ENCODE measurements at places on chromosomes 2 and 18.

GRCh38 chr2:236678307-236678975 lies 108.8 kb downstream of the ACKR3 start:
- H3K4me1 ChIP-seq = no peaks in the 10 kb centered on the region
- H3K4me3 ChIP-seq = no peak overlapping the region
- no peak for DNase-seq
- no peak overlapping the region for H3K27ac ChIP-seq

GRCh38 chr2:120465701-120465988 lies 119.7 kb downstream of the INHBB start:
- H3K4me3 ChIP-seq = no peak overlapping the region
- no peaks in the 10 kb centered on the region for H3K27me3 ChIP-seq
- H3K4me1 ChIP-seq = no peaks in the 10 kb centered on the region
- H3K27ac ChIP-seq = no peak overlapping the region
- H3K36me3 ChIP-seq = no peaks in the 10 kb centered on the region
- no peak for DNase-seq

- no peaks in the 10 kb centered on the region for H3K36me3 ChIP-seq
- no peak overlapping the region for H3K4me3 ChIP-seq
- peaks cover 8% of the 10 kb centered on the region for H3K4me1 ChIP-seq
Observed at GRCh38 chr2:68282811-68283418, 30.6 kb upstream of the PPP3R1 start.

GRCh38 chr2:231449503-231450054 lies 14.7 kb downstream of the NCL start:
- no peak overlapping the region for H3K4me3 ChIP-seq
- no peaks in the 10 kb centered on the region for H3K4me1 ChIP-seq
- DNase-seq = no peak
- peaks cover 20% of the 10 kb centered on the region for H3K36me3 ChIP-seq

- H3K4me3 ChIP-seq = no peak overlapping the region
- DNase-seq = peak; percentile 27
- H3K27ac ChIP-seq = no peak overlapping the region
- peaks cover 14% of the 10 kb centered on the region for H3K4me1 ChIP-seq
- H3K27me3 ChIP-seq = no peaks in the 10 kb centered on the region
Observed at GRCh38 chr2:11292464-11293255, 51.8 kb downstream of the ROCK2 start.

DNA sequence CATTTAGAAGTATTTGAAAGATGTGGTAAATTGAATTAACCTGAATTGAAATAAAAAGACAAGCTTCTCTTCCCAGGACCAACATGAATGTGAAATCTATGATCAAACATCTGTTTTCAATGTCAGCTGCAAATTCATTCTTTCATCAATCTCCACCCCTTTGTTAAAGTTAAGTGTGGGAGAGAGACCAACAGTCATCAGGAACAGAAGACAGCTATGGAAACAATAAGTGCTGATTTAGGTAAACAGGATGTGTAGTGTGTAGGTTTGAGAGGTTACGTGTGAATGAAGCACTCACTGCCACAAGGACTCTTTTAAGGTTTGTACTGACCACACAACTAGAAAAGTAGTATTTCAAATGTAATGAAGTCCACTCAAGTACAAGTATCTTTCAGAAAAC lies 1659.8 kb upstream of the CELF4 start:
- no peaks in the 10 kb centered on the region for H3K27me3 ChIP-seq
- no peak overlapping the region for H3K4me3 ChIP-seq
- H3K27ac ChIP-seq = no peak overlapping the region
- H3K36me3 ChIP-seq = no peaks in the 10 kb centered on the region

- H3K27me3 ChIP-seq = no peaks in the 10 kb centered on the region
- H3K4me3 ChIP-seq = no peak overlapping the region
- DNase-seq = no peak
Observed at GRCh38 chr2:42421601-42422239, 60.7 kb upstream of the COX7A2L start.

DNA sequence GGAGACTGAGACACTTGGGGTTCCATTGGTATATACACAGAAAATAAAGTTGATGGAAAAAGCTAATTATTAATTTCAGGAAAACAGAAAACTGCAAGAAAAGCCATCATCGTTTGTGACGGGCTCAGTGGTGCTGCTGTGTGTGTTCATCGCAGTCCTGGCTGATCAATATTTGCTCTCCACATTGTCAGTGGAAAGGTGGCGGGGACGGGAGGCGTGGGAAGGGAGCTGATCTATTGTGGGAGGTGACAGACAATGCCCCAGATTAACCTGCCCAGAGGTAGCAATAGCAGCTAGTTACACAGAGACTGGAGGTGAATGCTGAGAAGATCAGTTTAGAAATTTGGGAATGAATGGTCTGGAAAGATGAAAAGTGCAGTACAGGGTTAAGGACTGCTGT lies 50.0 kb upstream of the CTDP1 start:
- H3K4me1 ChIP-seq = peaks cover 17% of the 10 kb centered on the region
- H3K27ac ChIP-seq = no peak overlapping the region
- no peak for DNase-seq
- H3K27me3 ChIP-seq = no peaks in the 10 kb centered on the region
- H3K36me3 ChIP-seq = no peaks in the 10 kb centered on the region

DNA sequence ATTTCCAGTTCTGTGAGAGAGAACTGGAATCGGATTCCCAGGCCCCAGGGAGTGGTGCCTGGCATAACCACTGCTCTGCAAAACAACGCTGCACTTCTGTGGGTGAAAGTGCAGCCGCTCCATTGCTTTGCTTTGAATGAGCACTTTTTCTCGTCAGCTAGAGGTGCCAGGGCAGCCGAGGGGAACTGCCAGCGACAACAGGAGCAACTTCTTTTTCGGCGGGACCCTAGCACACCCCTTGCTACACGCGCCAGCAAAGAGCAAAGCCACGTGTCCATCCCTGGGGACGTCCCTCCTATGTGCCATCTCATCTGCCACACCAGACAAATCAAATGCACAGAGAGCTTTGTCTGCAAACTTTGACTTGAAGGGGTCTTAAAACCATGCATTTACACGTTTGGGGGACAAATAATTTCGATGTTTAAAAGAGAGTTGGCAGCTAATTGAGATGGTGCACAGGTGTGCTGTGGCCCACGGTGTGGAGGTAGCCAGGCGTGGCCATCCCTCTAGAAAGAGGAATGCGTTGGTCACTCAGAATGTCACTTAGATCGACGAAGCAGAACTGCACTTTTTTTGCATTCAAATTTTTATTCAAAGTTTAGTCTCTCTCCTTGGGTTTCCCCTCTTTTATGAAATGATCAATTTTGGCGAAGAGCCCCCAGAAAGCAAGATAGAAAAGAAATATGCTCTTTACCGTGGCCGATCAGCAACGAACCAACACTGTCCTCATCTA lies 151.8 kb downstream of the MBP start:
- H3K4me1 ChIP-seq = no peaks in the 10 kb centered on the region
- H3K36me3 ChIP-seq = no peaks in the 10 kb centered on the region
- H3K4me3 ChIP-seq = no peak overlapping the region

DNA sequence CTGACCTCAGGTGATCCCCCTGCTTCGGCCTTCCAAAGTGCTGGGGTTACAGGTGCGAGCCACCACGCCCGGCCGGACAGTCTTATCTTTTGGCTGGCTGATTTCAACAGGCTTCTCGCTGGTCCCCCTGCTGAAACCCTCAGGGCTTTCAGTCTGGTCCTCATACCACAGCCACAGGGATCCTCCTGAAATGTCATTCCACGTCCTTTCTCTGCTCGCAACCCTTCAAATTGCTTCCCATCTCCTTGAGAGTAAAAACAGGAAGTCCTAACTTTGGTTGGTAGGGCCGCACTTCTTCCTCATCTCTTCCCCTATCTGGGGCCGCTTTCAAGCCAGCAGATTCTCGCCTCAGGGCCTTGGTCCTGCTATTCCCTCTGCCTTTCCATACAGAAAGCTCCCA lies 1.4 kb upstream of the CAB39 start:
- H3K4me3 ChIP-seq = no peak overlapping the region
- no peaks in the 10 kb centered on the region for H3K27me3 ChIP-seq
- peaks cover 61% of the 10 kb centered on the region for H3K4me1 ChIP-seq

GRCh38 chr2:111670776-111671175 lies 213.2 kb downstream of the ANAPC1 start:
- H3K36me3 ChIP-seq = no peaks in the 10 kb centered on the region
- DNase-seq = no peak
- H3K4me1 ChIP-seq = peaks cover 39% of the 10 kb centered on the region
- no peaks in the 10 kb centered on the region for H3K27me3 ChIP-seq
- H3K27ac ChIP-seq = peak overlapping the region; percentile 76

DNA sequence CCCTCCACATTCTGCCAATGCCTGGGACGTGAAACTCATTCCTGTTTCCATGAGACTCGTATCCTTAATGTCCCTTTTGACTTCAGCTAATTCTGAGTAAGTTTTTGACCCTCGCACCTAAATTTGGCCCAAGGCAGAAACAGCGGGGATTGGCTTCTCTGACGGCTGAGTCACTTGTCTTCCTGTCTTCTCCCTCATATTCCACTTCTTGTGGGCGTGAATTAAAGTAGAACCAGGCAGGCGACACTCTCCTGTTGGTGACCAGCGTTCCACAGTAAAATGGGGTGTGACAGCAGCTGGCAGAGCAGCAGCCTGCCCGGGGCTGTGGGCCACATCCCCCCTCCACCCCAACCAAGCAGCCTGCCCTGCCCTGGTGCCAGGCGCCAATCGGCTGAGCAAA lies 15.5 kb downstream of the TTC32 start:
- H3K4me1 ChIP-seq = peaks cover 27% of the 10 kb centered on the region
- DNase-seq = no peak

GRCh38 chr2:9206991-9207640 lies 504 bp downstream of the ASAP2 start:
- H3K27ac ChIP-seq = no peak overlapping the region
- H3K36me3 ChIP-seq = no peaks in the 10 kb centered on the region
- no peak for DNase-seq
- H3K4me1 ChIP-seq = peaks cover 20% of the 10 kb centered on the region
- peaks cover 21% of the 10 kb centered on the region for H3K27me3 ChIP-seq

GRCh38 chr2:37837628-37838328 lies 87.3 kb upstream of the RMDN2 start:
- no peak for DNase-seq
- no peaks in the 10 kb centered on the region for H3K36me3 ChIP-seq
- peaks cover 2% of the 10 kb centered on the region for H3K4me1 ChIP-seq
- H3K27me3 ChIP-seq = no peaks in the 10 kb centered on the region
- H3K4me3 ChIP-seq = no peak overlapping the region
- no peak overlapping the region for H3K27ac ChIP-seq
